ENCODE measurements at places on chromosomes 2 and 18. TPM values are rescaled to one million over a fixed set of nuclear protein-coding genes. Genes with fewer than 3 reads are reported as not detected.

DNA sequence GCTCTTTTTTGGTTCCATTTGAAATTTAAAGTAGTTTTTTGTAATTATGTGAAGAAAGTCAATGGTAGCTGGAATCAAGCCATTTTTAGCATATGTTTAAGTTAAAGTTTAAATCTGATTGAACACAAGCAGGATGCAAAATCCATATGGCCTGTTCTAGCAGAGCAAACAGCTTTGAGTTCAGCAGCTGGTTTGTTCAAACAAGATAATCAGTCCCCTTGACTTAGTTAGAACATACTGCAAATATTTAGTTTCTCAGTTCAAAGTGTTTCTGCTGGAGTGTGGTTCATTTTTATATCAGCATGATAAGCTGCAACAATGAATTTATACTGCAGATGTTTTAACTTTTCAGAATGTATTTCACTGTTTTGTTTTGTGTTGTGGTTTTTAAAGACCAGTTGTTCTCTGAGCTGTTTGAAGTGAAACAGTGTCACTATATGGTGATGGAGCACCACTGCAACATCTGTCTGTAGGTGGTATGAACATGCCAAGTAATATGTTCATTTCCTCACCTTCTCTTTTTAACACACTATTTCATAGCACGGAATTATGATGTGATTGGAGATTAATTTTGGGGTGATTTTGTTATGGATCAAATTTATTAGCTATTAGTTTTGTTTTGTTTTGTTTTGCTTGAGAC lies 125.3 kb downstream of the COL4A4 start:
- no peak for DNase-seq

GRCh38 chr2:237935740-237936452 lies 30.9 kb upstream of the UBE2F start:
- DNase-seq, result no peak

The NT5C1B gene
- not detected for total RNA-seq

DNA sequence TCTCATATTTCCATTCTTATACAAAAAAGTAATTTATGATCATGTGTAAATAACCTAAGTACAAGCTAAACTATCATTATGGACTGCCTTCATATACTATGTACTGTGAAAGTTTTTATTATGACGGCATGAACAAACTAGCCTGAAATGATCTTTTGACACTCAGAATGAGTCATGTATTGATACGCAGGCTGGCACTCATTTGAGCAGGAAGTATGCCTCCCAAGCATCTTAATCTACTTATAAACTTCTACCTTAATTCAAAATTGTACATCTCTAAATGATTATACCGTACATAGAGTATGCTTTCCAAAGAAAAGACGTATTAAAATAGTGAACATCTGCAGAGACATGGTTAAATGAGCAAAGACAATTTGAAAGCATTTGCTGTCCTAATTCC lies 207.1 kb upstream of the SPOPL start:
- DNase-seq, result no peak

Measured in activated CD8-positive, alpha-beta T cell treated with anti-CD3 and anti-CD28 coated beads, Interleukin-2, amount 10 ng/mL, durations not matched to agents 7 days and 5 days (primary cell).